ENCODE measurements at places on chromosomes 3 and 15. TPM values are rescaled to one million over a fixed set of nuclear protein-coding genes. Genes with fewer than 3 reads are reported as not detected.
A peak's percentile ranks its signal among the peaks of the same experiment; 100 is the strongest.

DNA sequence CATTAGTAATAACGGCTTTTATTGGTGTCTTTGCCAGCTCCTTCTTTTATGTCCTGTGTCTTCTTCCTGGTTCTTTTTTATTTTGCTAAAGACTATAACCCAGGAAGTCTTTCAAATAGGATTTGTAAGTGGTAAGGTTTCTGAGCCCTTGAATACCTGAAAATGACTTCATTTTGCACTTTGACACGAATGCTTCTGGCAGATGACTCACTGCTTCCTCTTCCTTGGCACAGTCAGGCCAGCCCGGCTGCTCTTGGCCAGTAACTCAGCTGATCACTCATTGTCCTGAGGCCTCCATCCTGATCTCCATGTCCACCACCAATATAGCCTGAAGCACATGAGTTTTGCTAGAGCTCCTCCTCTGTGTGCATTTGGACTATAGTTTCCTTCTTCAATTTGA is 48.7 kb upstream of the NR2E3 start:
- peaks cover 18% of the 10 kb centered on the region for H3K4me1 ChIP-seq
- H3K27ac ChIP-seq: peak overlapping the region; percentile 49
- no peak for DNase-seq
- no peaks in the 10 kb centered on the region for H3K27me3 ChIP-seq
- H3K36me3 ChIP-seq: peaks cover 34% of the 10 kb centered on the region

GRCh38 chr15:26073430-26074333 is 210.6 kb upstream of the ATP10A start:
- peaks cover 44% of the 10 kb centered on the region for H3K27me3 ChIP-seq
- H3K27ac ChIP-seq: no peak overlapping the region
- DNase-seq: no peak
- H3K36me3 ChIP-seq: no peaks in the 10 kb centered on the region

GJD2 gene
- total RNA-seq: not detected

DNA sequence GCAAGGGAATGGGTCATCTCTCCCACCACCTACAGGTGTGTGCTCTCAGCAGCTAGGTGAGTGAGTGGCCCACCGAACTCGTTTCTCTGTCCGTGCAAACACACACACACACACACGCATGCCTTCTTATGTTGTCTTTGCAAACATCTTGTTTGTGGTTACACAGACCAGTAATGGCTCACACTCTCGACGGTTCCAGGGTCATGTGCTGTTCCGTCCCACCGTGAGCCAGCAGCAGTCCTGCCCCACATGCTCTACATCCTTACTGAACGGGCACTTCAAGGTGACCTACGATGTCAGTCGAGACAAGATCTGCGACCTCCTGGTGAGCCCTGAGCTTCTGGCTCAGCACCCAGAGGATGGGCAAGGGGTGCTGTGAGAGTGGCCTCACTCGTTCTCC is 4.3 kb downstream of the ITIH1 start:
- no peaks in the 10 kb centered on the region for H3K36me3 ChIP-seq
- H3K27ac ChIP-seq: no peak overlapping the region
- no peak overlapping the region for H3K4me3 ChIP-seq
- H3K27me3 ChIP-seq: peaks cover 19% of the 10 kb centered on the region

DNA sequence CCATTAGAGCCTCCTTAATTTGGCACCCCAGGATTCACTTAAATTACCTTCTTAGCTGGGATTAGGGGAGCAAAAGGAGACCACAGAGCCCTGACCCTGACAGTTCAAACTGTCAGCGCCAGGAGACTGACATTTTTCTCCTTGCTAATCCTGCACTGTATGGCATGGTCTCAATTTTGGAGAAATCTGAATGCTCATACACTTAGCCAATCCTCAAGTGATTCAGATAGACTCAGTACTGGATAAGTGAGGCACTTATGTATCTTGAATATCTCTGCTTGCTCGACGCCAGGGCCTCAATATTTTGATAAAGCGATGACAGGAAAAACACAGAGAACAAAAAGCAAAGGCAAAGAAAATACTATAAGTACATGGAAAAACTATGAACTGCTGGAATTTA is 375.9 kb upstream of the WNT5A start:
- H3K27me3 ChIP-seq: peaks cover 40% of the 10 kb centered on the region
- H3K27ac ChIP-seq: no peak overlapping the region
- DNase-seq: no peak
- H3K4me3 ChIP-seq: no peak overlapping the region
- H3K36me3 ChIP-seq: no peaks in the 10 kb centered on the region

GRCh38 chr3:147699175-147699838 is 290.1 kb downstream of the ZIC1 start:
- H3K4me3 ChIP-seq: no peak overlapping the region
- no peaks in the 10 kb centered on the region for H3K27me3 ChIP-seq
- no peak for DNase-seq

DNA sequence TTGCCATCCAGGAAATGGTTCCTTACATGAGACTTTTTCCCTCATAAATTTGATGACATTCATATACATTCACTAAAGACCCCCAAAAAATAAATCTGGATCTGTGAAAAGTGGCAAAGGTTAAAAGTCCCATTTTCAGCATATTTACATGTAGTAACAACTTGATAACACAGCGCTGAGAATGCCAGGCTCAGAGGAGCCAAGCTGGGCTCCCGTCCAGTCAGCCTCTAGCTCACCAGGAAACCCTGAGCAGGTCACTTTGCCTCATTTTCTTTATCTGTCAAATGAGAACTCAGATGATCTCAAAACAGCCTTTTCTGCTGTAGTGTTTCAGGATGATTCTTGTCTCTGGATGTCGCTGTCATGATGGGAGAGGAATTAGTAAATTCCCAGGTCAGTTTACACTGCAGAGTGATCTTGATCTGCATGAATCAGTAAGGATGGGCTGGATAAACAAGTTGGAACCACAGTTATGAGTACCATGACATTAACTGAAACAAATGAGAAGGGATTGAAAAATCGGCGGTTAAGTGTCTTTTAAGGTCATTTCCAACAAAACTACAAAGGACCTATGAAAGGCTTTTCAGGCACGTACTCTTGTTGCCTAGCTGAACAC is 82.8 kb downstream of the PPARG start:
- peak; percentile 40 for DNase-seq
- no peaks in the 10 kb centered on the region for H3K36me3 ChIP-seq
- peaks cover 69% of the 10 kb centered on the region for H3K4me1 ChIP-seq
- H3K4me3 ChIP-seq: no peak overlapping the region
- no peaks in the 10 kb centered on the region for H3K27me3 ChIP-seq
- H3K27ac ChIP-seq: peak overlapping the region; percentile 76

DNA sequence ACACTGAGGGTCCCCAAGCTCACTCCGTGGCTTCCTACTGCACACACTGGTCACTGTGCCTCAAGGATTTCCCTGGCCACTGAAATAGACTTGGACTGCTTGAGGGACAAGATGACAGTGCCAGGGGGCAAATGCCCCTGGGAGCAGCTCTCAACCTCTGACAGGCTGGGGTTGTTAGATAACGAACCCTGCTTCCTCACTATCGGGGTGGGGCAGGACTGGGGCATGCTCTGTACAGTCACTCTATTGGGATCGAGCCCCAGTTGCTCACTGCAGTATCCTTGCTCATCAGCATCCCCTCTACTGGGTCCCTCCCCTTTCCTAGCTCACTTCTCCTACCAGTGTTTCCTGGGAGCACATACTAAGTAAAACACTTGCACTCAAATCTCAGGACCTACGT is 610.8 kb downstream of the NTRK3 start:
- no peak for DNase-seq
- H3K27ac ChIP-seq: no peak overlapping the region
- H3K36me3 ChIP-seq: no peaks in the 10 kb centered on the region
- H3K4me1 ChIP-seq: no peaks in the 10 kb centered on the region
